ENCODE measurements at places on chromosomes 7 and 10.

DNA sequence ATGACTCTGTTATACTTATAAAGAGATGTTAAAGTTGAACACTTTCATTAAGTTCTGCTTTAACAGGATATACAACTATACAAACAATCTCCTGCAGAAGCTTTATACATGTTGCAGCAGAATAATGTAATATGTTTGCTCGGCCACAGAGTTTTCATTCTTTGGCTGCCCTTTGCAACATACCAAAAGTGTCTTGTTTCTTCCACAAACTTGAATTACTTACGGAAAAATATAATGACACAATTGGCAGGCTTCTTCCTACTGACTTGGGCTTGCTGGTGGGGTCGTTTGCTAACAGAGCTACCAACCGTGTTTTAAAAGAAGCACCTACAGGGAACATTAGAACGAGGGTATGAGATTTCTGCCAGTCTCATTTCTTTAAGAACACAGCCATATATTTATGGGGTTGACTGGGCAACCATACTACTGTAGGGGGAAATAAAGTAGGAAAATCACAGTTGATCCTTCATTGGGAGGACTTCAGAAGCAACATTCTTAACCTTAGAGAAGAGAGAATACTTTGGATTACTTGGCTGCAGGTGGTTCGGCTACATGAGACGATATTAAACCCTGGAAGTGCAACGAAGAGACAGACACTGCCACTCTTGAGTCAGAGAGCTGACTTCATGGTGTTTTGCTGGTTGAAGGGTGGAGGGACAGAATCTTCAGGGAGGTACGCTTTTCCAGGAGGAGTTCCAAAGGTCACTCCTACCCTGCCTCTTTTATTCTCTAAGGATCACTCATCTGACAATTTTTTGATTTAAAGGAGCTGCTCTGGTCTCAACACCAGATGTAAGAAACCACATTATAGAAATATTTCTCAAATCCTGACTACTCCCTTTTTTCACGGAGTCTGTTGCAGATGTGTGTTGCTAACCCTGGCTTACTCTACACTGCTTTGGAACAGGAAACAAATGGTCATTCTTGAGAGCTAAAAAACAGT is 123.9 kb downstream of the SEMA3C start:
- no peak for DNase-seq

GRCh38 chr10:96614515-96614914 is 27.7 kb upstream of the TM9SF3 start:
- DNase-seq, result peak; percentile 36

- DNase-seq, result no peak
Measured at GRCh38 chr10:106815427-106816043, 349.0 kb downstream of the SORCS1 start.

DNA sequence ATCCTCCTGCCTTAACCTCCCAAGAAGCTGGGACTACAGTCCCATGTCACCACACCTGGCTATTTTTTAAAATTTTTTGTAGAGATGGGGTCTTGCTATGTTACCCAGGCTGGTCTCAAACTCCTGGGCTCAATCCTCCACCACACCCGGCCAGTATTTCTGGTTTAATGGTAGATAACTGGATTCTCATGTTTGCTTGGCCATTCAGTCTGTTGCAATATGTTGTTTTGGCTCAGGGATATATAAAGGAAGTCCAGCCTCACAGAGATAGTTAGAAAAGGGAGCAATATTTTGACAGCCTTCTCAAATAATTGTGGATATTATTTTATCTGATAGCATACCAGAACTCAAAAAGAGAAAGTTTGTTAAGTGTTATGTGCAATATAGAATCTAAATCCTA is 82.4 kb downstream of the BTAF1 start:
- no peak for DNase-seq

GRCh38 chr10:5800782-5801181 is 12.5 kb downstream of the GDI2 start:
- DNase-seq, result no peak

GRCh38 chr7:1597066-1597760 is 27.4 kb upstream of the PSMG3 start:
- peak; percentile 27 for DNase-seq

- DNase-seq, result no peak
Measured at GRCh38 chr7:45196374-45196773, 38.8 kb downstream of the RAMP3 start.

GRCh38 chr7:7416031-7416858 is 119.4 kb downstream of the COL28A1 start:
- no peak for DNase-seq

- no peak for DNase-seq
Measured at GRCh38 chr10:91796331-91797047, 1.7 kb upstream of the TNKS2 start.

- DNase-seq, result no peak
Measured at GRCh38 chr7:132242192-132242812, 334.0 kb downstream of the PLXNA4 start.

GRCh38 chr10:83691791-83692596 is 447.3 kb upstream of the GHITM start:
- no peak for DNase-seq

GRCh38 chr7:119105381-119105780 is 880.9 kb downstream of the ANKRD7 start:
- DNase-seq, result no peak

GRCh38 chr7:79287981-79288380 is 165.5 kb downstream of the MAGI2 start:
- DNase-seq, result no peak

DNA sequence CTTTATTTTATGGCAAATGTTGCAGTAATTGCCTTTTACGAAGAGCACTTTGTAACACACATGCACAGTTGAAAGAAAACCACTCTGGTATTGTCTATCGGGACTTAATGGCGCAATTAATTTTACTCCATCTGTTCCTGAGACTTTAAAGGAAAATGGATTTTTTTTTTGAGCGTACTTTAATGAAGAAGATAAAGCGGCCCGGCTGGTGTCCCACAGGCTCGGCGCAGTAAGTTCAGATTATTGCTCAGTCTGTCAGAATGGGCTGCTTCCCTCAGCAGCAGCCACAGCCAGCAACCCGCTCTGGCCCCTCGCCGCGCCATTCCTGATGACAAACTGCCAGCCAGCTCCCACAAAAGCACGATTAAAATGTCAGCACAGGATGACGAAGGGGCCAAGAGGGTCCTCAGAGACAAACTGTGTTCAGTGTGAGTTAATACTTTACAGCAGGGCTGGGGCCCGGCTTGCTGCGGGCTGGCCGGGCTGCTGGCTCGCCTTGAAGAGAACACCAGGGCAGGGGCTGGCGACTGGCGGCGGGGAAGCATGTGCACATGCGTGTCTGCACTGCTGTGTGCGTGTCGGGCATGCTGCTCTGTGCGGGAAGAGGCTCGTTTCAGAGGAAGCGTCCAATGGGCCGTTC is 501.0 kb upstream of the GALNT17 start:
- no peak for DNase-seq

GRCh38 chr10:126225672-126226008 is 162.6 kb downstream of the ADAM12 start:
- no peak for DNase-seq

DNA sequence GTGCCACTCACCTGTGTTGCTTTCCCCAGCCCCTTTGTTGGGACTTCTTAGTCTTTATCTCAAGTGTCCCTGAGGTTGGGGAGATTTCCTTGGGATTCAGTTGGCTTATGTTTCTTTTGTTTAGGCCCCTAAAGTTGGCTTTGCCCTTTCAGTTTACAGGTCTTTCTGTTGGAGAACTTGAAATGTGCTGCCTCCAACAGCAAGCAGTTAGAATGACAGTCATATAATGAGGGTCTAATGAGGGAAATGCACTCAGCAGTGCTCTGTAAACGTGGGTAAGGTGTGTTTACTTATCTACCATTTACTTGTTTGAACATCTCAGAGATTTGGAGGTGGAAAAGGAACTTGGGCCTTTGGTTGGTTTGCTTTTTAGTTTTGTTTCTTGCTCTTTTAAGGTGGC is 191.4 kb upstream of the STK17A start:
- no peak for DNase-seq

GRCh38 chr10:87694011-87694794 is 34.5 kb downstream of the PAPSS2 start:
- DNase-seq, result no peak

DNA sequence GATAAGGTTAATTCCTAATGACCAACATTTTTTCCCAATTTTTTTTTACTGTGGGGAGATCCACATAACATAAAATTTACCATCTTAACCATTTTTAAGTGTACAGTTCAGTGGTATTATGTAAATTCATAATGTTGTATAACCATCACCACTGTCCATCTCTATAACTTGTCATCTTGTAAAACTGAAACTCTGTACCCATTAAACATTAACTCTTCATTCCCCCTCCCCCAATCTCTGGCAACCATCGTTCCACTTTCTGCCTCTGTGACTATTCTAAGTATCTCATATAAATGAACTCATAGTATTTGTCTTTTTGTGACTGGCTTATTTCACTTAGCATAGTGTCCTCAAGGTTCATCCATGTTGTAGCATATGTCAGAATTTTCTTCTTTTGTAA is 46.0 kb upstream of the HPS1 start:
- no peak for DNase-seq

DNA sequence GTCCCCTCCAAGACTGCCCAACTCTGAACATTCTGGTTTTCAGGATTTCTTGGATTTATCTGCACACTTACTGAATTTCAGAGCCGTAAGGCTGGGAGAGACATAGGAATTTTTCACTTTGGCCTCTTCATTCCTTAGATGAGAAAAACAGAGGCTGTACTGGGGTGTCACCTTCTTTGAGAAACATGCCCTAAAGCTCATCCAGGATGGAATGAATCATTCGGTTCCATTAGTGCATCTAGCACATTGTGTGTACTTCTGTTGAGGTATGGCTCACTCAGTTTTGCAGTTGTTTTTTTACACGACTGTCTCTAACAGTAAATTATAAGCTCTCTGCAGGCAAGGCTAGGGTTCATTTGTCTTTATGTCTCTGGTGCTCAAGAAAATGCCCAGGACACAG is 383.4 kb downstream of the GATA3 start:
- DNase-seq, result no peak

GRCh38 chr7:50397320-50397970 is 52.7 kb downstream of the FIGNL1 start:
- DNase-seq, result no peak

GRCh38 chr7:158533386-158534133 is 54.1 kb downstream of the PTPRN2 start:
- DNase-seq, result no peak

- no peak for DNase-seq
Measured at GRCh38 chr7:105622106-105622731, 40.9 kb upstream of the EFCAB10 start.

DNA sequence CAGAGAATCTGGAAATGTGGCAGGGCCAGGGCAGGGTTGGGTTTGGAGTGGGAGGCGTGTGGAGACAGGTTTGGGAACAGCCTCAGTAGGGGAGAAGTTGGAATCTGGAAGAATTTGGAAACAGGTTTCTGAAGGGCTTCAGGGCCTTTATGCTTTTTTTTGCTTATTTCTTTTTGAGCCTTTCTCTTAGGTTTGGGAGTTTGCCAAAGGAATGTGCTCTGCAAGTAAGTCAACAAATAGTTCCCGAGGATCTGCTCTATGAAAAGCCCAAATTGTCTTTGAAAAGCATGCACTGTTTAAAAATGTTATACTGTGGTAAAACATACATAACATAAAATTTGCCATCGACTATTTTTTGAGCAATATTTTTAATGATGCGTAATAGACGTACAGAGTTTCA is 86.7 kb upstream of the ADRB1 start:
- DNase-seq, result no peak

DNA sequence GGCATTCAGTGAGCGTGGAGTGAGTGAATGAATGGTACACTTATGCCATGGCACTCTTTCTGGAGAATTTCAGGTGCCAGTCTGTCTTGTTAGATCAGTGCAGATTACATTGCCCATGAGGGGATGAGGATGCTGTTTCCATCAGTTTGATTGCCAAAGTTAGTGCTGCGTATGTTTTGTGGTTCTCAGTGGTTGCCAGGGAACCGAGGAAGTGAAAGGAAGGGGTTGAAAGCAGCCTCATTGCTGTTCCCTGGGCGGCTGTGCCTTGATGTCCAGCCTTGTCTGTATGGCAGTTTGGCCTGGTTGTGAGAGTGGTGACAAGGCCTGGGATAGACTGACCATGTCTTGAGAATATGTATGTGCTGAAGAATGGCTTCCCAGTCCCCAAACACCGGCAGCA is 30.2 kb downstream of the WBP1L start:
- DNase-seq, result no peak

DNA sequence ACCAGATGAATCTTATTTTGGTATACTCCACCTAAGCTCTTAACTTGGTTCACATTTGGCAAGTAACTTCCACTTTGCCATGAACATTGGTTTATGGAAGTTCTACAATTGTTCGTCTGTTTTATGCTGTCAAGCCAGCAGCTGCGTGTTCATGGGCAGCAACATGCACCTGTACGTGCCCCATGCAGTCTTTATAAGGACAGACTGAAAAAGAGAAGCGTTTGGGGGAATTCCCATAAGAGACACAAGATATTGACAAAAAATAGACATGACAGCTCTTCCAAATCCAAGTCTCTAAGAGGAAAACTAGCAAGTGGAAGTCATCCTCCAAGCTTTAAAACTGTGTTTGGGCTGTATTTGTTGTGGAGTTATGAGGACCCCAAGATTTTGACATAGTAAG is 151.6 kb downstream of the SLC16A9 start:
- DNase-seq, result no peak

DNA sequence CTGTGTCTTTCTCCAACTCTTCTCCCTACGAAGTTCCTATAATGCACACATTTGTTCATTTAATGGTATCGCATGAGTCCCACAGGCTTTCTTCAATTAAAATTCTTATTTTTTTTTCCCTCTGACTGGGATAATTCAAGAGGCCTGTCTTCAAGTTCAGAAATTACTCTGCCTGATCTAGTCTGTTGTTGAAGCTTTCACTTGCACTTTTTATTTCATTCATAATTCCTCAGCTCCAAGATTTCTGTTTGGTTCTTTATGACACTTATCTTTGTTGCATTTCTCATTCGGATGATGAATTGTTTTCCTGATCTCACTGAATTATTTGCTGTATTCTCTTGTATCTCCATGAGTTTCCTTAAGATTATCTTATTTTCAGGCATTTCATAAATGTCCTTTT is 103.9 kb downstream of the RSU1 start:
- no peak for DNase-seq

- DNase-seq, result no peak
Measured at GRCh38 chr10:109698086-109698485, 225.2 kb downstream of the XPNPEP1 start.

Data from SK-N-SH (cell line).